NCI-H345 (cell line): ENCODE measurements at places on chromosomes 16 and 17.
A peak's percentile ranks its signal among the peaks of the same experiment; 100 is the strongest.

- DNase-seq, result no peak
These were observed 116.6 kb downstream of the SPECC1 start for GRCh38 chr17:20125724-20126123.

- DNase-seq, result no peak
These were observed 250.8 kb downstream of the STX8 start for GRCh38 chr17:9324864-9325263.

GRCh38 chr17:7775051-7775450 lies 57.5 kb downstream of the DNAH2 start:
- no peak for DNase-seq

DNA sequence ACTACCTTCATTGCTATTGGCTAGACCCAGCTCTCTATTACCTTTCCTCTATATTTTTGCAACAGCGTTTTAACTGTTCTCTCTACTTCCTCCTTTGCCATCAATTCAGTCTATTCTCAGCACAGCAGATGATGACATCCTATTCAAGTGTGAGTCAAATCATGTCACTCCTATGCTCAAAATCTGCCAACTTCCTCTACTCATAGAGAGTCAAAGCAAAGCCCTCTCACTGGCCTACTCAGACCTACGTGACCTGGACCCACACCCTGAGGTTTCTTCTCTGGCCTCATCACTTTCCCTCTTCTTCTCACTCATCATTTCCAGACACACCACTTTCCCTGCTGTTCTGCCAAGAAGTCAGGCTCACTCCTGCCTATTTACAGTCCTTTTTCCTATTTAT lies 289.0 kb upstream of the AXIN2 start:
- DNase-seq, result no peak

- DNase-seq, result peak; percentile 94
These were observed at the start of gene YPEL2 for GRCh38 chr17:59331129-59331928. TSS of gene YPEL2 (plus strand) at chr17:59331655. CDS start at chr17:59353410, 21,755 bp downstream.

DNA sequence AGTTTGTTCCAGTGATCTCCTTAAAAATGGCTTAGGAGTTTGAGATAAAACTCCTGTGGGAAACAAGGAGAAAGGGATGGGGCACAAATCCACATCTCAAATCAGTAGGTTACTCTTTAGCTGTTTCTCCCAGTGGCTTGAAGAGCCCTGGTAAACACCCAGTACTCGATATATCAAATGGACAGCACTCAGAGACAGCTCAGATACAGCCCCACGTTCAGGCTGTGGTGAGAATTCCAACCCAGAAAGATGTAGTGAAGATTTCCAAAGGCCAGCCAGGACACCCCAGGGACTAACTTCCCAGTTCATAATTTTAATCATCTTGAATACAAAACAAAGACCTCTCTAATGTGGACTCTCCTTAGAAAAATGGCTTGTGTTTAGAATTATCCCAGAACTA lies 6.4 kb upstream of the VEZF1 start:
- no peak for DNase-seq

DNA sequence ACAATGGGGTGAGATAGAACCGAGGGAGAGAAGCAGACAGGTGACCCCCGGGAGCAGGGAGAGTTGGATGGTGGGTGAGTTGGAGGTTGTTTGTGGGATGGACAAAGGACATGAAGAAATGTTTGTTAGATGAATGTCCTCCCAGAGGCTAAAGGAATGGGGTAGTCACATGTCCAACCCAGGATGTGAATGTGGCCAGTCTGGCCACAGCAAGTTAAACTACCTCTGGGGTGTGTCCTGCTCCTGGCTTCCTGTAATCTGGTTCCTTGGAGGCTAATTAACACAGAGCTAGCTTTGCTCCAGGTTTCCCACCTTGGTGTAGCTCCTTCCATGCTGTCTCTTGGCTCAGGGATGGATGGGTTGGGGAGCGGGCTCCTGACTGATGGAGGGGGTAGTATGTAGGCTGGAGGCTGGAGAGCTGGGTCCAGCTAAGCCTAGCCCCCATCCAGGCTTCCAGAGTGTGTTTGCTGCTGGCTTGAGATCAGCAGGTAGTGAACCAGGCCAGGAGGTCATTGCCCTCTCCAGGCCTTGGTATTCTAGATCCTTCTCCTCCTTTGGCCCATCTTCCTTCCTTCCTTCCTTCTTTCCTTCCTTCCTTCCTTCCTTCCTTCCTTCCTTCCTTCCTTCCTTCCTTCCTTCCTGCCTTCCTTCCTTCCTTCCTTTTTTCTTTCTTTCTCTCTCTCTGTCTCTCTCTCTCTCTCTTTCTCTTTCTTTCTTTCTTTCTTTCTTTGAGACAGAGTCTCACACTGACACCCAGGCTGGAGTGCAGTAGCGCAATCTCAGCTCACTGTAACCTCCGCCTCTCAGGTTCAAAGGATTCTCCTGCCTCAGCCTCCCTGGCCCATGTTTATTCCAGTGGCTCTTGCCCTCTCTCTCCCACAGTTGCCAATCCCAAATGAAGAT lies 28.0 kb upstream of the UBE2G1 start:
- DNase-seq, result no peak

GRCh38 chr16:30767767-30768465 lies 5.8 kb downstream of the RNF40 start:
- no peak for DNase-seq

DNA sequence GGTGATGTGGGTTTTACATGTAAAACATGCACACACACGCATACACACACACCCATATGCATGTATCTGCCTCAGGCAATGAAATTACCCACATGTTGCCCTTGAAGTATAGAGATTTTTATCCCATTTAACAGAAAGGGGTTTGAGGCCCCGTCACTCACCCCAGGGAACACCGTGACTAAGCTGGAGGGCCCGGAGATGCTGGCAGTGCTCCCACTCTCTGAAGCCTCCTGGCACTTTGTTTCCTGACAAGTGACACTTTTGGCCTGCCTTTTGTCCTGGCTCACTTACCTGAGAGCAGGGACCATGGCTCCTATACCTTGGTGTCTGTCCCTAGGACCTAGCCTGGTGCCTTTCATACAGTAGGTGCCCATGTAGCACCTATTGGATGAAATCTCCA lies 50.0 kb upstream of the TNRC6C start:
- no peak for DNase-seq

DNA sequence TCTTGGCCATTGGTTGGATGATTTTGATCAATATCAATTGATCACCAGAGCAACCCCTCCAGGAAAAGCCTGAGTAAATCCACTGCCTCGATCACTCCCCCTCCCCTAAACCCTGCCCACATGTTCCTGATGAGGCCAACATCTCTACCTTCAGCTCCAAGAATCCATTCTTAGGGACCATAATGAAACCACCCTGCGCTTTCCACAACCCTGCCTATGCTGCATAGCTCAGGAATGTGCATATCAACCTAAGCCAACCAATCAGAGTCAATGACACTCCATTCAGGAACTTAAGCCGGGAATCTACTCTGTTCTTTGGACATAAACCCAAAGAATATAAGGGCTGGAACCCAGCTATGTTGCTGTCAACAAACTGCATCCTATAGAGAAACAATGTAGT lies 86.3 kb downstream of the MYH11 start:
- DNase-seq, result no peak

DNA sequence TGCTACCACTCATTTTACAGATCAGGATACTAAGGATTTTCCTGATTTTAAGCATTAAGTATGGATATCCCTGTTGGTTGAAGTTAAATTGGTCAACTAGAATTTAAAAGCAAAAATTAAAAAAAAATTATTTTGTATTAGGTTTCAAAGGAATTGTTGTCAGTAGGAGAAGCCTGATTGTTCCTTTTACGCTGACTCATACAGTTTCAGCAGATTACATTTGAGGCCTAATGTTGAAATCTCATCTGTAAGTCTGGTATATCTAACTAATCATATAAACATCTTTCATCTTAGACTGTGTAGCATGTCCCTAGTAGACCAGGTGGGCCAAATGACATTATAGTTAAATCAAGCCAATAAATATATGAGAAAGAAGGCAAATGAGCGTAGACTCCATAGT lies 83.5 kb downstream of the FTO start:
- DNase-seq, result no peak

DNA sequence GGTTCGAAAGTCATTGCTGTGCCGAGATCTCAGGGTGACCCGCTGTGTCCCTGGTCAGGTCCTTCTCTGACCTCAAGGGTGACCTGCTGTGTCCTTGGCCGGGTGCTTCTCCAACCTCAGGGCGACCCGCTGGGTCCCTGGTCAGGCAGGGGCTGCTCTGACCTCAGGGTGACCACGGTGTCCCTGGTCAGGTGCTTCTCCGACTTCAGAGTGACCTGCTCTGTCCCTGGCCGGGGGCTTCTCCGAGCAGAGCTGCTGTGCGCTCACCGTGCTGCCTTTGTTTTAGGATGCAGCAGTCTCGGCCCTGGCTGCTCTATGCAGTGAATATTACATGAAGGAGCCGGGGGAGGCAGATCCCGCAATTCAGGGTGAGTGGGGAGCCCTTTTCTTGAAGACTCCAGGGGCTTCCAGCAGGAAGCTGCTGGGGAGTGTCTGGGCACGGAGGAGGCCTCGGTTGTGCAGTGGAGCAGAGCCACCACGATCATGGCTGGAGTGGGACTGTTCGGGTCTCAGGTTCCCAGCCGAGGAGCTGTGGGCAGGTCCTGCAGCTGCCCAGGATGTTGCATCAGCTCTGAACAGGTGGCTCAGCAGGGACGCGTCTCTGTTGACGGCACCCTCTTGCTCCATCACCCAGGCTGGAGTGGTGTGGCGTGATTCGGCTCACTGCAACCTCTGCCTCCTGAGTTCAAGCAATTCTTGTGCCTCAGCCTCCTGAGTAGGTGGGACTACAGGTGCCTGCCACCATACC lies 83.7 kb upstream of the ZNF750 start:
- DNase-seq, result peak; percentile 43

DNA sequence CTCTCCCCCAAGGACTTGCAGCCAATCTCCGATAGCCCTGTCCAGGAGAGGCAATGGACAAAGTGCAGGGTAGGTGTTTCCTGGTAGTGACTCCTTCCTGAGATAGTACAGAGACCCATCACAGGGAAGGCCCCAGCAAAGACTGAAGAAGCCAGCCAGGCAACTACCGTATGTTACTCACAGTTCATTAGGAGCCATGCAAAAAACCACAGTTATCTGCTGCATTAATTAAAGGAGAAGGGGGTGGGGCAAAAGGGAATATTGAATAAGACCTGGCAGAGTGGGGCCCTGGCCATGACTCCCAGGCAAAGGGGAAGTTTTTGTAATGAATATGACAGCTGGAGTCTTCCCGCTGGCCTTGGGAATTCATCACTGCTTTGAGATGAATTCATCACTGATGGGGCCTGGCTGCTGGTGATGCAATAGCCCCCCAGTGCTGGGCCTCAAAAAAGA lies 2.5 kb upstream of the SLC13A2 start:
- DNase-seq, result no peak

DNA sequence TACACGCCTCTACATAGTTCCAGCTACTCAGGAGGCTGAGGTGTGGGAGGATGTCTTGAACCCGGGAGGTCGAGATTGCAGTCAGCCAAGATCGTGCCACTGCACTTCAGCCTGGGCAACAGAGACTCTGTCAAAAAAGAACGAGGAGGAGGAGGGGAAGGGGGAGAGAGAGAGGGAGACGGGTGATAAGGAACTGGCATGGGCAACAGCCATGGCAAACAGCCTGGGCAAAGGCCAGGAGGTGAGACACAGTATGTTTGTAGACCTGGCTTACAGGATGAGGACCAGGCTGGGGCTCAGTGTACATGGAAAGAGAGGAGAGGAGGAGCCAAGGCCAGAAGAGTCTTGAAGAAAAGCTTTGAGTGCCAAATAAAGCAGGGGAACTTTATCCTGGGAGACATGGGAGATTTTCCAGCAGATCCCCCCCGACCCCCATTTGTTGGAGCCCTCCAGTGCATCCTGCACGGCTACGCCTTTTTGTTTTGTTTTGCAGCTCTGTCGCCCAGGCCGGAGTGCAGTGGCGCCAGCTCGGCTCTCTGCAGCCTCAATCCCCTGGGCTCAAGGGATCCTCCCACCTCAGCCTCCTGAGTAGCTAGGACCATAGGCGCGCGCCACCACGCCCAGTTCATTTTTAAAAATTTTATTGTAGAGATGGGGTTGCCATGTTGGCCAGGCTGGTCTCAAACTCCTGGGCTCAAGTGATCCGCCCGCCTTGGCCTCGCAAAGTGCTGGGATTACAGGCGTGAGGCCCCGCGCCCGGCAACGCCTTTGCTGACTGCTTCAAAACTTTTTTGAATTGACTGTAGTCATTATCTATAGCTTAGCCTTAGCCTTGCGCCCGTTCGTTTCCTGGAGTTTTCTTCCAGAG lies 1.3 kb upstream of the ALKBH5 start:
- DNase-seq, result no peak

GRCh38 chr16:57151369-57151768 lies 34.5 kb downstream of the PSME3IP1 start:
- DNase-seq, result no peak

DNA sequence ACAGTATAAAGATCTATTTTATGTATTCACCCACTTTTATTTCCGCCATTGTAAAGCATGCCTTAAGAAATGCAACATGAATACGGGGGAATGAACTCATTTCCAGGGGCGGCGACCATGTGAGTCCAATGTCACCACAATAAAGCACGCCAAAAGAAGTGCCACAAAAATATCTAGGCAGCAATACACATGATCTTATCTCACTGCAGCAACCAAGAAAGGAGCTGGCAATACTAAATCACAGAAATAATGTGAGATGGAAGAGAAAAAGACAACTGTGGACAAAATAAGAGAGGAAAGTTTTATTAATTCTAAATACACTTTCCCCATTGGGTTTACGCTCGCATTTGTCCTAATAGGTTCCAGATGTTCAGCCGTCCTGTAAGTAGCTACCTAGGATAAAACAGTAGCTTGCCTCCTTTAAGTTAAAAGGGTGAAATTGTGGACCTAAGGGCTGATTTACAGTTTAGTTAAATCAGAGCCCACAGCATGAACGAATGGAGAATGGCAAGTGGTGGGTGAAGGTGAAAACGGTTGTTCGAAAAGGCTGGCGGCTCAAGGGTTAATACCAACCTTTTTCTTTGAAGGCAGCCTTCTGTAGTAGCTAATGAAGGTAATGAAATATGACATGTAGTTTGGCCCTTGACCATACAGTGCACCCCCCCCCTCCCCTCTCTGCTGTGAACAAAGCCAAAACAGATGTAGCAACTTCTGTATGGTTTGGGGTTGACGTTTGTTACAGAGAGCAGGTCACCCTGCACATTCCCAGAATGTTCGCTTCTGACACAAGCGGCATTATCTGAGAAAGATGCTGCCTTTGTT lies 504.2 kb upstream of the PSMD7 start:
- no peak for DNase-seq

- no peak for DNase-seq
These were observed 433.7 kb downstream of the KIF2B start for GRCh38 chr17:54256401-54256929.

GRCh38 chr16:58510097-58510775 lies 5.1 kb upstream of the SETD6 start:
- no peak for DNase-seq

GRCh38 chr17:38415250-38416194 lies 12.7 kb upstream of the ARHGAP23 start:
- DNase-seq, result peak; percentile 94

GRCh38 chr17:75265614-75266315 lies 4.1 kb downstream of the MRPS7 start:
- no peak for DNase-seq

- no peak for DNase-seq
These were observed 39.4 kb upstream of the B4GALNT2 start for GRCh38 chr17:49093131-49093530.
